Mesendoderm (in vitro differentiated cells): ENCODE measurements at places on chromosomes 6 and 20.

DNA sequence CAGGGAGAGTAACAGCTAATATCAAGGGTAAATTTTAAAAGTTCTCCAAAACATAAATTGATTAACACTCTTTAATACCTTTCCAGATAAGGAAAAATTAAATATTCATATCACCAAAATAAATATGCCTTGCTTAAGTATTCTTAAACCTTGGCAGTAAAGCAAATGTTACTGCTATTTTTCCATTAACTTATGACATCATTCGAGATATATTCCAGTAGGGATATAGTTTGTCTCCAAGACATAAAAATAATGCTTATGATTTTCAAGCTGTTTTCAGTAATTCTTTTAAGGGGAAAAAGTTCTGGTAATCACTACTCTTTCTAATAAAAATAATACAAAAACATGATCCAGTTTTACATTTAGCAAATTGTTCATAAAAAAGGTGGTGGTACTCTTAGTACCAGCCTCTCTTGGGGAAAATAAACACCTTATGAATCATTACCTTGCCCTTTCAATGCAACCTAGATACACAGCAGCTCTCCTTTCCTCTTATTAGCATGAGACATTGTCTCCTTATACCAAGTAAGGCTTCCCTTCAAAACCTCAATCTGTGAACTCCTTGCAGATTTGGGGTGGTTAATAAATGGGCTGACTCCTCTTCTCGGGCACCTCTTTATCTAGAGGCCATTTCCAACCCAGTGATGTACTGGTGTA, 31.5 kb upstream of the LTV1 start:
- no peak for DNase-seq

GRCh38 chr6:95636552-95637431, 59.5 kb downstream of the MANEA start:
- DNase-seq, result no peak

DNA sequence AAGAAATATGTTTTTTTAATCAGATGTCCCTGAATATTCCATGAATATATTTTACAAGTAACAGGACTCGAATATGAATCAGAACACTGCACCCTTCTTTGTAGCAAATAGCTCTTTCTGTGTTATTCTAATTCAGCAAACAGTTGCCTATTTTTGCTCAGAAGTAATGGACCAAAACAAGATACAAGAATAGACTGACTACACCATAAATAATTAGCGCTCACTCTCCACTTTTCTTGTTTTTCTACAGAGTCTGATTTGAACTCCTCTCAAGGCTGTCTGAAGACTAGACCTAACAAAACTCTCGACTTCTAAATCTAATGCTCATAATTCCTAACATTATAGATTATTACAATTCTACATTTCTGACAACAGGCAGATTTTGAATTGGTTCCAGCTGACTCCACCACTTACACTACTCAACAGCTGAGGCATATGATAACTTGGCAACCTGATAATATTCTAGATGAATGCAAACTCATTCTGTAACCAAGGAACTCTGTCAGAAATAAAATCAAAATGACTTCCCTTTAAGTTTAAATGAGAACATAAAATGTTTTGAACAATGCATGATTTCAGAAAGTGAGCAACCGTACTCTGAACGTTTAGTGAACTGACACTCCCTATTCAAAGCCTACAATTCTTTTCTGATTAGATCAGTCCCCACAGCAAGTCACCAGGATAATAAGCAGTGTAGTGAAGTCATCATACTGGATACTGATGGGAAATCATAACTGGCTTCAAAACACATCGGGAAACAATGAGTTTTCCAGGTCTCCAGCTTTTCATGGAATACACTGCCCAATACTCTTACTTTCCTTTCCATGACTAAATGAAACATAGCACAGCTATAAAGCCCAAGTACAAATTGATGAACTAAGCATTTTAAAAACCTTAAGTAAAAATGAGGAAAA, 114.2 kb upstream of the BEND6 start:
- DNase-seq, result peak; percentile 44

DNA sequence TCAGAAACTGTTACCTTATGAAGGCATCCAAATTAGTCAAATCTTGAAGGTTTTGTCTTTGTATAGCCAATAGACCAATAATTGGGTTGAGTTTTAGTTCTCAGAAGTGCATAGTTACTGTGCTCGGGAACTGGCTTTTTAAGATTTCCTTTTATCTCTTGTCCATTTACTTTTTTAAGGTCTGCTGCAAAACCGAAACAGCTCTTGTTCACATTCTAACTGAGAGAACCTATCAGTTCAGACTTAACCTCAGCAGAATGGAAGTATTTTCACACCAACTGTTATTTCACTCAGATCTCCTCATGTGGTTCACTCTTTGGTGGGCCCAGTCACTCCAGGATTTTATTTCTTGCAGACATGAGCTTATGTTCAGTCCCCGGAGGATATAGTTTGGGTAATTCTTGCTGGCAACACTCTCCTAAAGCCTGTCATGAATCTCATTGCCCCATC, 55.5 kb downstream of the TPBG start:
- DNase-seq, result no peak

DNA sequence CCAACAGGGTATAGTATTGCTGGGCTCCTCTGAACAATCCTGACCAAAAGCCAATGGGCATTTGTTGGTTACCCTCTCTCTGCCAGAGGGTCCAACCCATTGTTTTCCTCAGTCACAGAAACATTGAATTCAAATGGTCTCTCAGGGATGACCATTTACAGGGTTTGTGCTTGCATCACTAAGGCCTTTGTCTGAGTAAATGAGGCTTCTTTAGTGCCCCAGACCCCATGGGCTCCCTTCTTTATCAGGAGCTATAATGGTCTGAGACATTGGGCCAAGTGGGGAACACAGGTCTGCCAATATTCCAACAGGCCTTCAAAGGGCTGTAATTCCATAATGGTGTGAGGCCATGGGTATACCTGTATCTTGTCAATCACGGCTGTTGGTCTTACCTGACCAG, 27.1 kb downstream of the GSTA2 start:
- no peak for DNase-seq

- DNase-seq, result no peak
Observed at GRCh38 chr6:28651161-28651560, 125.5 kb downstream of the GPX5 start.

DNA sequence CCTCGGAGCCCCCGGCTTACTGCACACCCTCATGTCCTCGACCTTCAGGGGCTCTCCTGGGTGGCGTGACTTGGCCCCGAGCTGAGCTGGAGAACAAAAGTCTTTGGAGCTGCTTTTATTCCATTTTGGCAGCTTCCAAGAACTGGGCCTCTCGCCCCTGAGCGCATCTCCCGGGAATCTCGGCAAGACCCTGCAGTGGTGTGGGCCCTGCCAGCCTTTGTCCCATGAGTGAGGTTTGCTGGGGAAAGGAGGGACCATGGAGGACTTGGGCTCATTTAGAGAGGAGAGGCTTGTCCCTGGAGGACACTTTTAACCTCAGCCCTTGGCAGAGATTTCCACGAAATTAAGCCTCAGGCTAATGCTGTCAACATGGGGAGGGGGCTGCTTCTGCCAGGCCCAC, 62.3 kb upstream of the SLCO4A1 start:
- DNase-seq, result peak; percentile 16

DNA sequence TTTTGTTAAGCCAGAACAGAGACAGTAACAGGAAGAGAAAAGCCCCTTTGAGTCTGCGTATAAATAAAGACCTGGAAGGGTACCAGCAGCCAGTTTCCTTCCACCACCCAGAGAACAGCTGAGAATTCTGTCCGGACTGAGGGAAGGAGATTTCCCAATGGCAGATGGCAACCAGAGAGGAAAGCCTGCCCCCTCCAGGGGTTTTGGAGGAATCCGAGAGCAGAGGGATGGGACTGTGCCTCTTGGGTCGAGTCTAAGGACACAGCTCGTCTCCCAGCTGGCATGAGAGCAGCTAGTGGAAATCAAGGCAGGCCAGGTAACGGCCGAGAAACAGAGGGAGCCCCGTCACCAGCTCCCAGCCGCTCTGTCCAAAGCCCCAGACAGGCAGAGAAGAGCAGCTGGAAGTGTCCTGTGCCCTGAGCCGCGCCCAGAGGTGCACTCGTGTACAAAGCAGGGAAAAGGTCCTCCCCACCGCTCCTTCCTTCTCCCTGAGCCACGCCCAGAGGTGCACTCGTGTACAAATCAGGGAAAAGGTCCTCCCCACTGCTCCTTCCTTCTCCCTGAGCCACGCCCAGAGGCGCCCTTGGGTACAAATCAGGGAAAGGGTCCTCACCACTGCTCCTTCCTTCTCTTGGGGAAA, 134.0 kb upstream of the SNX9 start:
- DNase-seq, result peak; percentile 48

DNA sequence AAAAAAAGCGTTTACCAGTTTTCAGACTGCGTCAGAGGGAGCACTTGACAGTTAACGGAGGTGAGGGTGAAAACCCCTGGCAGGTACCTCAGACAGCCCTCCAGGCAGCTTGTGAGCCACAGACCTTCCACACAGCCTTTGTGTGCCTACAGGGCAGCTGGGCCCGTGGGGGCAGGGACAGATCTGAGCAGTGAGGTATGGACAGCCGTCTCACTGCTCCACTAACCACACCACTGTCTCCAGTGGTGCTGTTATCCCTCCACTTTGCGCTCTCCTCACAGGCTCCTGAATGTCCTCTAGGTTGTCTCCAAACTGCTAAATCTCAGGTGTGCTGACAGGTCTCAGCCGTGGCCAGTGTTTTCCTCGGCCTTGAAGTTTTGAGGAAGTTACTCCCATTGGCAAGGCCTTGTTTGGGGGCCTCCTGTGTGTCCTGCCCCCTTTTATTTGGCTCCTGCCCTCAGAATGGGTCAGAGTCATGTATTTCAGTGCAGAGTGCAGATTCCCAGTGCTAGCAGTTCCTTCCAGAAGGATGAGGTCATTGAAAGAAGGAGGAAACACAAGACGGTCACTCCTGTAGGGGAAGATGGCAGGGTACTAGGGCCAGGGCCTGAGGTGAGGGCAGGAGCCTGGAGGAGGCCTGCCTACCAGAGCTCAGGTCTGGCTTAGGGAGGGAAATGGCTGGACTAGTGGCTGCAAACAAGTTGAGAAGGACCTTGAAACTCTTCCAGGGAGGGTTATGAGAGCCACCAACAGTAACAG, 11.8 kb downstream of the GFRA4 start:
- no peak for DNase-seq

- no peak for DNase-seq
Observed at GRCh38 chr6:10720265-10720959, 2.5 kb upstream of the TMEM14C start.

DNA sequence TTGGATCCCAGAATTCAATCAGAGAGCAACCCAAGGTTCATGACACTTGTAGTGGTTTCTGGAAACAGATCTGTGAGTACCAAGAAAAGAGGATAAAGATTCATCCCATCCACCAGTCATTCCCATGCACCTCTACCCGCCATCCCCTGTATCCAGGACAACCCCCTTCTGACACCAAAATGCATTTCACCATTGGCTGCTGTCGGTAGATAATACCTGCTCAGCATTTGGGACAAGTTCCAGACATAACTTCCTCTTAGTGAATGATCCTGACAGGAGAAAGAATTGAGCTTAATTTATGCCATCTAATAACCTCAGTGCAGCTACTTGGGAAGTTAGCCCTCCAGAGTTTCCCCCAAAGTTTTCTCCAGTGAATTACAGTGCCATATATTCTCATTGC, 329.1 kb downstream of the ZFAND3 start:
- no peak for DNase-seq

DNA sequence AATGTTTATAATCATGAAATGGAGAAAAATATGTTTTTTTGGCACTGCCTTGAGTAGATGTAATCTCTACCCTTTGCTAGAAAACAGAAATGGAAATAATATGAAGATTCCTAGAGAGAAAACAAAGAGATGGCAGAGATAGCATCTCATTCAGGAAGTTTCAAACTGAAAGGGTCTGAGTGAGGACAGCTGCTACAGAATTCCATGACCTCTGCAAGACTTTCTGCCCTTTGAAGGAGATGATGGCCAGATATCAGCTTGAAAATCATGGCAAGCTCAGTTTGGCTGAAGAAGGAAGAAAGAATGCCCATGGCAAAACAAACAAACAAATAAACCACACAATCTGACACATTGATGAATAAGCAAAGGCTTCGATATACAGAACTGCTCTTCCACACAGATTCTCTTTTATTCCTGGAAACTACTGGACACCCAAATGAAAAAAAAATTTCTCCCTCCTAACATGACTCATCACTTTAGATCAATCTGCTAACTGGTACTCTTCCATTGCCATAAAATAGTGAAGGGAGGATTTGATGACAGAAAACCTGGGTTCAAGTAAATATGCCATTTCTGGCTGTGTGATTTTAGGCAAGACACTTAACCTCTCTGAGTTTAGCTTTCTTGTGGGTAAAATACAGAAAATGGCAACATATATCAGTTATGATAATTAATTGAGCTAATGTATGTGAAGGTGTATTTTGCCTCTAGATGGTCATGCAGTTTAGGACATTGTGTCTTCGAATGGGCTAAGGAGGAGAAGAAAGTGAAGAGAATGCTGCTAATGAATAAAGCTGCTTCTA, 105.9 kb upstream of the SPACA1 start:
- DNase-seq, result no peak

DNA sequence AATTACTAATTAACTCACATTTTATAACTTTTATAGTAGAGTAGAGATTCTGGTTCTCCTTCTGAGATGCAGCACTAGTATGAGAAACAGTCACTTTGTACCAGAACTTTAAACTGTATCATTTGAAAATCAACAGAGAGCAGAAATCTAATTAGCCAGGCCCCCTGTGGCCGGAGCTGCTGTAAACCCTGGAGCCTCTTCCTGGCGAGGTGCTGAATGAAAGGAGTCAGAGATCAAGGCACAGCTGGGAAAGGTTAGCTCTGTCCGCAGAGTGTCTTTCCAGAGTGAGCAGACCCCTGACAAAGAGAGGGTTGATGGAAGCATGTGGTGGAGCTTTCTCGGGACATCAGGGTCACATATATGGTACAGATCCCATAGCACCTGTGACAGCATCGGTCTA, 703.8 kb downstream of the RFPL4B start:
- DNase-seq, result peak; percentile 59

- no peak for DNase-seq
Observed at GRCh38 chr6:104428184-104428583, 431.5 kb downstream of the HACE1 start.

GRCh38 chr6:106977246-106977645, 2.7 kb upstream of the CD24 start:
- DNase-seq, result no peak

DNA sequence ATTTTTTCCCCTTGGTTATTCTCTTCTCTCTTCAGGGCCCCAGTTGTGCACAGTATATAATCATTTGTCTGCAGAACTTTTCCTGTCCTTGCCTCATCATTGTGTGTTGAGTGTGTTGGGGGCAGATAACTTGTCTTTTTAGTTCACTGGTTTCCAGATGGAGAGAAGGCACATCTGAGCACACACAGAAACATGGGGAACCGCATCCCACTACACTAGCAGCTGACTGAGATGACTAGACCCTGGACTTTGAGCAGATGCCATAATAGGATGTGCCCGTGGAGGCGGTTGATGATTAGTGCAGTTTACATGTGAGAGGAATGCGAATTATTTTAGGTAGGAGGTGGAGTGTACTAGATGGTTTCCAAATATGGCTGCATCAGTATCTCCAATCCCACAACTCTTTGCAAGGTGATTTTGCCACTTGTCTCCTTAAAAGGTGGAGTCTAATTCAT, 26.5 kb upstream of the SH3BGRL2 start:
- DNase-seq, result no peak
